ENCODE measurements at places on chromosomes 5 and 9.

DNA sequence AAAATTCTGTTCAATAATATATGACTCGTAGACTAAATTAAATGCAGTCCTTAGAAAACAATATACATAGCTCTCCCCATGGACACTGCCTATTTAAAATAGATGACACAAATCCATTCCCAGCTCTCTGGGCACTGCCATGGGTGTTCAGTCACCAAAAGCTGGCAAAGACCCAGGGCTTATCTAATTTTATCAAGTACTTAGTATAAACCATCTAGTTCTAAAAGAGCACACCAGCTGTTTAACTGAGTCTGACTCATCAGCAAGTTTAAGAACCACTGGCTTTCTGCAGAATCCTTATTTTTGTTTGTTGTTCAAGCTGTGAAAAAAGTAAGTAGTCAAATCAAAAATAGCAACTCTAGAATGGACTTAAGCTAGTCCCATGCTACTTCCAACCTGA, 107.6 kb downstream of the PLPP1 start:
- DNase-seq: no peak

GRCh38 chr5:151154931-151155774, 2.4 kb downstream of the ANXA6 start:
- no peak for DNase-seq

- DNase-seq: no peak
These were observed 485.3 kb upstream of the DMAC1 start for GRCh38 chr9:8284884-8285283.

GRCh38 chr5:35908814-35909213, 29.6 kb downstream of the CAPSL start:
- DNase-seq: no peak

DNA sequence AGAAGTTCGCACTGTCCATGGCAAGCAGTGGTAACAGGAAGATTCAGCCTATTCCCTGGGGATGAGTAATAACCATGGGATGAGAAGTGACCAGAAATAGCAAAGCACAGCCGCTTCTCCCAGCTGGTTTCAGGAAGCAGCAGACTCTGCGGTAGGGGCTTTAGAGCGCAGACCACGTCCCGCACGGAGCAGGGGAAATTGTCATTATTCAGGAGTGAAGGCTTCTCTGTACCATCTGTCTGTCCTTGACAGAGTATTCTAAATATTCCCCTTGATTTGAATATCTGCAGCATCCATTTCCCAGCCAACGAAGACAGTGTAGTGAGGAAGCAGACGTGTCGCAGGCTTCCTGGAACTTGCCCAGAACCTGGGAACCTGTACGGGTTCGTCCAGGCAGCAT, 159.6 kb downstream of the NXNL2 start:
- no peak for DNase-seq

DNA sequence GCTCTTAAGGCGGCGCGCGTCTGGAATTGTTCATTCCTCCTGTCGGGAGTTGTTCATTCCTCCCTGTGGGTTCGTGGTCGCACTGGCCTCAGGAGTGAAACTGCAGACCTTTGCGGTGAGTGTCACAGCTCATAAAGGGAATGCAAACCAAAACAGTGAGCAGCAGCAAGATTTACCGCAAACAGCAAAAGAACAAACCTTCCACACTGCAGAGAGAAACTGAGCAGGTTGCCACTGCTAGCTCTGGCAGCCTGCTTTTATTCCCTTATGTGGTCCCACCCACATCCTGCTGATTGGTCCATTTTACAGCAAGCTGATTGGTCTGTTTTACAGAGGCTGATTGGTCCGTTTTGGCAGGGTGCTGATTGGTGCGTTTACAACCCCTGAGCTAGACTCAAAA, 1365.3 kb upstream of the WWC1 start:
- DNase-seq: no peak

- no peak for DNase-seq
These were observed 1020.4 kb downstream of the CDH18 start for GRCh38 chr5:18967637-18968036.

DNA sequence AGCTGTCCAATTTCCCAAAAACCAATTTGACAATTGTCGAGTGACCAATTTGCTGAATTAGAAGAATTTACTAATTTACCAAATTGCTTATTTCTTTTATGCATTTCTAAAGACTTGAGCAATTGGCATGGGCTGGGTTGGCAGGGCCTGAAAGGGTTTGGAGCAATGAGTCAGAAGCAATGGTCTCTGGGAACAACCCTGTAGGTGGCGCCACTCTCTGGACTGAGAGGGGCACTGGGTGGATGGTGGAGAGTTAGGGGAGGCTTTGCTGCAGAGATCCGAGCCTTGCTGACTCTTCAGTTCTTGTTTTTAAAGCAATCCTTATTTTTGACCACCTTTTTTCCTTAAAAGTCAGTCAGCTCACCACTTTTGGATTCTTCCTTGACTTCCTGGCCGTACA, 71.5 kb upstream of the RPS23 start:
- no peak for DNase-seq

GRCh38 chr5:134879456-134879855, 5.3 kb downstream of the TXNDC15 start:
- DNase-seq: no peak

GRCh38 chr5:165739079-165739741, 2233.8 kb downstream of the MAT2B start:
- DNase-seq: no peak

DNA sequence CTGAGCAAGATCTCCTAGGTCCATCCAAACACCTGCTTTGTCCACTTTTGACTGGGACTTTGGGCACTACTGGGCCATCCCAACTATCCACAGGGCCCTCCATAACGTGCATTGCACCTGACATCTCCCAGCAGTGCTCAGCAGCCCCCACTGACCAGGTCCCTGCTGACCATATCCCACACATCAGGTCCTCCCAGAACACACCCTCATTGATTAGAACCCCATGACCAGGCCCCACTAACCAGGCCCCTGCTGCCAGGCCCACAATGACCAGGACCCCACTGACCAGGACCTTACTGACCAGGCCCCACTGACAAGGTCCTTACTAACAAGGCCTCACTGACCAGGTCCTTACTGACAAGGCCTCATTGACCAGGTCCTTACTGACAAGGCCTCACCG, 93.9 kb upstream of the CTSV start:
- DNase-seq: no peak

- no peak for DNase-seq
These were observed 111.7 kb downstream of the AP3B1 start for GRCh38 chr5:78182838-78183237.

- DNase-seq: no peak
These were observed 722.8 kb upstream of the GRAMD2B start for GRCh38 chr5:125700380-125700861.
